ENCODE measurements at places on chromosomes 1 and 21. TPM values are rescaled to one million over a fixed set of nuclear protein-coding genes. Genes with fewer than 3 reads are reported as not detected.

Gene SPRR3
- total RNA-seq = not detected

Gene TCHH
- not detected for total RNA-seq

DNA sequence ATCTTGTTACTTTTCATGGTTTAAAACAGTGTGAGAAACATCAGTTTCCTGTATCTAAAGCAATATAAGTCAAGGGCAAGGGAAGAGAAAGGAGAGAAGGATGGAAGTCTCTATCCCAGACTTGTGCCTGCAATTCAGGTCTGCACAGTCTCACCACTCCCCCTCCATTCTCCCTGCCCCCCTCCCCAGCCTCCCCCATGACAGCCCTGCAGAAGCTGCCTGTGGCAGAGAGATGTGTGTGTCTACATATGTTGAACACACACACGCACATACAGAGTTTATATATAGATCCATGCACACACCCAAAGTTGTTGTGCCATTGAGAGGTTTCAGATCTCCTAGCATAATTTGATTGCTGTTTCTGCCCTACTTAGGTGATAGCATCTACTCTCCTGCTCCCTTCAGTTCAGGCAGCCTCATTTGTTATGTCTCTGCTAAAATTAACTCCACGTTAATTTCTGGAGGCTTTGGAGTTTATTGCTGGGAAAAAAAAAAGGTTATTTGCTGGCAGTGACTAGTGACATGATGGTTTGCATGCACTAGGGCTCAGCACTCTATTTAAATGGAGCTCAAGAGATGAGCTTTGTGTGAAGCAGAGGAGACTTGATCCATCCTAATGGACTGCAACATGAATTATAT, 124.9 kb upstream of the SMYD2 start:
- H3K4me1 ChIP-seq = no peaks in the 10 kb centered on the region
- no peaks in the 10 kb centered on the region for H3K27me3 ChIP-seq
- DNase-seq = no peak
- no peaks in the 10 kb centered on the region for H3K36me3 ChIP-seq
- H3K4me3 ChIP-seq = no peak overlapping the region

- DNase-seq = no peak
- H3K27me3 ChIP-seq = no peaks in the 10 kb centered on the region
These were observed 5.6 kb upstream of the SH3D21 start for GRCh38 chr1:36300526-36300925.

GRCh38 chr1:99185196-99185595, 79.1 kb upstream of the PLPPR4 start:
- no peak overlapping the region for H3K4me3 ChIP-seq
- H3K4me1 ChIP-seq = no peaks in the 10 kb centered on the region
- no peaks in the 10 kb centered on the region for H3K36me3 ChIP-seq
- no peaks in the 10 kb centered on the region for H3K27me3 ChIP-seq
- H3K27ac ChIP-seq = no peak overlapping the region

Gene MAP1LC3C
- 0.66 TPM for total RNA-seq

Gene NIPAL3
- total RNA-seq = 85.2 TPM

- no peaks in the 10 kb centered on the region for H3K36me3 ChIP-seq
- no peaks in the 10 kb centered on the region for H3K27me3 ChIP-seq
These were observed 360.9 kb downstream of the RRAGC start for GRCh38 chr1:38498686-38499085.

Gene GBP1
- total RNA-seq = 35.7 TPM

DNA sequence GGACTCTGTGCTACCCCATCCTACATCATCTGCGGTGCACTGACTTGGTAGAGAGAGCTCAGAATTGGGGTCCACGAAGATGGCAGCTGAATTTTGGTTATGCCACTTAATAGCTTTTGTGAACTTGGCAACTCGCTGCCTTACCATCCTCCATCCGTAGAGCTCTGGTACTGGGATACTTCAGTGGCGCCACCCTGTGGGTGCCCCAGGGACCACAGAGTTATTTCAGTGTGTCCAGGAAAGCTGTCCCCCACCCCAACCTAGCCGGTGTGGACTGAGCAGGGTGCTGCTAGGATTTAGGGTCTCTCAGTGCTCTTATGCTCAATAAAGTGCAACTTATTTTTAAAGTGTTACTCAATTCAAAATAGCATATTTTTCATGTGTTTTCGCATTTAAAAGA, 9.0 kb upstream of the USF1 start:
- H3K4me1 ChIP-seq = no peaks in the 10 kb centered on the region
- H3K27me3 ChIP-seq = no peaks in the 10 kb centered on the region

DNA sequence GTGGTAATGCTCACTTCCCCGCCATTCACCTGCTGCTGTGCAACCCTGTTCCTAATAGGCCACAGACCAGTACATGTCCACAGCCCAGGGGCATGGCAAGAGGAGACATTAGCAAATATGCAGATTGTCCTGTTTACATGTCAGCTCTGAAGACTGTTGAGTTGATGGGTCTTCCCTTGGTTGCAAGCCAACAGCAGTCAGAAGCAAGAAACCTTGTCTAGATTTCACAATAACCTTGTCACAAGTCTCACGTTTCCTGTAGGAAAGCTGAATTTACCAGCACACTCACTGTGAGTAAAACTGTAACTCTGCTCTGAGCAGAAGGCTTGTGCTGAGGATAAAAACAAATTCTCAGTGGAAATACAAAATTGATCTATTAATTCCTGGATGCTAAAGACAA, 195.1 kb downstream of the HLX start:
- H3K27me3 ChIP-seq = no peaks in the 10 kb centered on the region
- no peaks in the 10 kb centered on the region for H3K4me1 ChIP-seq
- no peaks in the 10 kb centered on the region for H3K36me3 ChIP-seq
- no peak overlapping the region for H3K27ac ChIP-seq

- H3K36me3 ChIP-seq = peaks cover 2% of the 10 kb centered on the region
- H3K4me1 ChIP-seq = peaks cover 6% of the 10 kb centered on the region
- peak within 1 kb of the TSS; percentile 86 for H3K27ac ChIP-seq
- peak; percentile 83 for DNase-seq
These were observed at the start of gene WLS for GRCh38 chr1:68232289-68233148. Gene WLS, minus strand, starts transcription at chr1:68232523. Its CDS starts 224 bp downstream, at chr1:68232299.

GRCh38 chr1:206450281-206450680, 20.0 kb upstream of the IKBKE start:
- H3K27me3 ChIP-seq = no peaks in the 10 kb centered on the region
- H3K4me3 ChIP-seq = no peak overlapping the region
- H3K36me3 ChIP-seq = peaks cover 18% of the 10 kb centered on the region
- no peak for DNase-seq

- H3K27ac ChIP-seq = no peak overlapping the region
- DNase-seq = no peak
- H3K36me3 ChIP-seq = no peaks in the 10 kb centered on the region
- no peaks in the 10 kb centered on the region for H3K4me1 ChIP-seq
- H3K4me3 ChIP-seq = no peak overlapping the region
- H3K27me3 ChIP-seq = no peaks in the 10 kb centered on the region
These were observed 18.7 kb downstream of the TFF3 start for GRCh38 chr21:42296501-42296900.

Gene PDE4B
- 19.8 TPM for total RNA-seq
